ENCODE measurements at places on chromosomes 3 and 15.

DNA sequence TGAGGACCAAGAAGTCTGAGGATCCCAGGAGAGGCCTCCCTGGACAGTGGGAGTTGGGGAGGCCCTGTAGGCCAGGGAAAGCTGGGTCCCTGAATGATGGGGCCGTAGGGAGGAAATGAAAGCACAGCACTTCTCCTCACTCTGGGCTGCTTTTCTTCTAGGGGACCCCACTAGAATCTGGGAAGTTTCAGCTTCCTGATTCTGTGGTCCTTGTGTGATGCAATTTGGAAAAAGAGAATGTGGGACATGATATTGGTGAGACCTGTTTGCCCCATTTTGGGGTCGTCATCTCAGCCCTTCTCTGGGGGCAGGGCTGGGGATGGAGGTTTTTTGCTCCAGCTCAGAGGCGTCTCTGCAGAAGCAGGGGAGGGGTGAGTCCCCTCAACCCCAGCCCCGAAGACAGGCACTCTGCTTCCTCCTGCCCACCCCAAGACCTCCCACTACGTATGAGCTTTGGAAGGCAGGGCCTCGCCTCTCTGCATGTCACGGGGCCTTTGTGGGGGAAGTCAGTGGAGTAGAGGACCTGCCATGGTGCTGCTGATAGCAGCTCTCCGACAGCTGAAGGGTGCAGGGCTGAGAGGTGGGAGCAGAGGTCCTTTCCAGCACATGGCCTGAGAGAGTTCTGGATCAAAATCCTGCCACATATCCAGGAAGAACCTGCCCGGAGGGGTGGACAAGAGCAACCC, 1.5 kb upstream of the SNX22 start:
- DNase-seq: no peak

- no peak for DNase-seq
Measured at GRCh38 chr15:48794697-48795134, 16.2 kb downstream of the CEP152 start.

- no peak for DNase-seq
Measured at GRCh38 chr3:60114191-60114590, 1064.4 kb upstream of the CFAP20DC start.

DNA sequence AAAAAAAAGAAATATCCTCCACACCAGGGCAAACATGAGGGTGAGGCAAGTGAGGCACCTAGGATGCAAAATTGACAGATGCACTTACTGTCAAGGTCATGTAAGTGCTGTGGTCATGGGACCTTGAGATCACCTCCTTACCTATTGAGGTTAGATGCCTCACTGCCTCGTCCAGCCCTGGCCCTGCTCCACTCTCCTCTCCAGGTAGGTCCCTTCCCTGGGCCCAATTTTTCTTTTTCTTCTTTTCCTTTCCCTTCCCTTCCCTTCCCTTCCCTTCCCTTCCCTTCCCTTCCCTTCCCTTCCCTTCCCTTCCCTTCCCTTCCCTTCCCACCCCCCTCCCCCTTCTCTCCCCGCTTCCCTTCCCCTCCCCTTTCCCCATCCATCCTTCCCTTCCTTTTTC, 71.1 kb upstream of the DLG1 start:
- no peak for DNase-seq

- DNase-seq: no peak
Measured at GRCh38 chr3:50415816-50416215, 56.5 kb upstream of the TMEM115 start.

- DNase-seq: no peak
Measured at GRCh38 chr3:18739099-18739433, 313.9 kb upstream of the SATB1 start.

DNA sequence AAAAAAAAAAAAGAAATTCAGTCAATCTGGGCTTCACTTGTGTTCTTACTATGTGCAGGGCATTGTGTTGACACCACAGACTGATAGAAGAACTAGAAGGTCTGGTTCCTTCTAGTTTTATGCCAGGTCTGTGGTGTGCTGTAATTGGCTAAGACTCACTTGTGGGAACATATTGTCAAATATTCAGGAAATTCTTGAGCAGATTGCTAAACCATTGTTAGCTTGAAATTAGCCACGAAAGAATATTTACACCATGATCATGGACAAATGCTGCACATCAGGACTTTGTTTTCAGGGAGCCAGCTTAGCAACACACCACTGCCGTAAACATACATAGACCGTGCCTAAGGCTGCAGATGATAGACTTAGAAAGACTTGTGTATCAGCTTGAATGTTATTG, 74.6 kb downstream of the GTPBP8 start:
- peak; percentile 15 for DNase-seq

Measured in fibroblast of skin of right quadriceps (primary cell).